H1 (cell line): ENCODE measurements at places on chromosomes 5 and 9. TPM values are rescaled to one million over a fixed set of nuclear protein-coding genes. Genes with fewer than 3 reads are reported as not detected.

DNA sequence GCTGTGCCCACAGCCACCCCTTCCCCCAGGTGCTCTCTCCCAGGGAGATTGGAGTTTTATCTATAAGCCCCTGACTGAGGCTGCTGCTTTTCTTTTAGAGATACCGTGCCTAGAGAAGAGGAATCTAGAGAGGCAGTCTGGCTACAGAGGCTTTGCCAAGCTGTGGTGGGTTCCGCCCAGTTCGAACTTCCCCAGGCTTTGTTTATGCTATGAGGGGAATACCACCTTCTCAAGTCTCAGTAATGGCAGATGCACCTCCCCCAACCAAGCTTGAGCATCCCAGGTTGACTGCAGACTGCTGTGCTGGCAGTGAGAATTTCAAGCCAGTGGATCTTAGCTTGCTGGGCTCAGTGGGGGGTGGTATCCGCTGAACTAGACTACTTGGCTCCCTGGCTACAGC is 157.4 kb downstream of the CAAP1 start:
- DNase-seq, result no peak

DNA sequence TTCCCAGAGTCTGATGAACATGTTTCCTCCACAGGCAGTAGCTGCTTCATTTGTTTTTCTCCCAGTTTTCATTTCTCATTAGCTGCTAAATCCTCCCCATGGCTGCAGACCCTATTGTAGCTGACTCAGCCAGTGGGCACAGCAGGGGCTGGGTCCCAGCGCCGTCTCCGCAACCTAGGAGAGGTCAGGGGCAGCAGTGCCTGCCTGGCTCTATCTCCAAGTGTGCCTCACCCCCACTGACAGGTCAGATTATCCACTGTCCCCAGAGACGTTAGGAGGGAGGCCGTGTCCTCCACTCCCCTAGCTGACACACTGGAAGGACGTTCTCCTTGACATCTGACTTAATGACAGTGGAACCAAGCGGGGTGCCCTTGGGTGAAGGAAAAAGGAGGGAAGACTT is 31.1 kb downstream of the KCNIP1 start:
- no peak for DNase-seq

DNA sequence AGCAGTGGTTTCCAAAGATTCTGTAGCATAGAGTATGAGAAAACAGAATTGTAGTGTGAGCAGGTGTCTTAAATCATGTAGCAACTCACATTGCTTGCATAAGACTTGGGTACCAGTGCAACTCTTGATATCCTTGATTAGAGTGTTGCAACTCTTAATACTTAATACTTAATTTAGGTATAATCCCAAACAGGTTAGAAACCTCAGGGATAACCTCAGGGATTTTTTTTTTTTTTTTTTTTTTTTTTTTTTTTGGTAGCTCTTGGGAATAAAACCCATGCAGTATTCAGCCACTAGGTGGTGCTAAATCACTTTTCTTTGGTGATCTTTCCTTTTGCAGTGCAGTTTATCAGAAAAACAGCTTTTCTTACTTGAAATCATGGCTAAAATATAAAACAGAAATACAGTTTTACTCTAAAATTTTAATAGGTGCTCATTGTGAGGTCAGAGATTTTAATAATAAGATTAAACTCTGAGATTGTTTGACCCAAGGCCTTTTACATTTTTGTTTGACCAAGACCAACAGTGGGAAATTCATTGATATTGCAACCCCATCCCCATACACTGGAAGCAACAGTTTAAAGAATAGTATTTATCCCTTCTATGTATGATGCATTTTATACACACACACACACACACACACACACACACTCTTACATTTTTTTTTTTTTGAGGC is 55.3 kb downstream of the ERAP1 start:
- DNase-seq, result no peak

DNA sequence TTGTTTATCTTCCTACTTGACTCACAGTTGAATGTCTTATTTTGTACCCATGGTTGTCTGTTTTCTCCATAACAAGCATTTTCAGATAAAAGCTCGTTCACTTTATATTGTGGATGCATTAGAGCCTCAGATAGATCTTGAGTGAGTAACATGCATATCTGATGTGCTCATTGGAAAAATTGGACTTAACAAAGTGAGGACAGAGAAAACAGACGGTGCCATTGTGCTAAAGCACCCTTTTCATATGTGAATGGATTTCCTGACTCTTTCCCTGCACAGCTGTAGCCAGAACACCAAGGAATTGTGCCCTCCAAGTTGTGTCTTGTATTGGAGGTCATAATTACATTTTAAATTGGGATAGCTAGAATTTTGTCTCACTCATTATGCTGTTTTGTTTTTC is 325.8 kb upstream of the MEF2C start:
- no peak for DNase-seq

GRCh38 chr5:36861871-36862270 is 14.7 kb upstream of the NIPBL start:
- DNase-seq, result no peak

- no peak for DNase-seq
Observed at GRCh38 chr5:172904643-172905345, 54.4 kb upstream of the RPL26L1 start.

DNA sequence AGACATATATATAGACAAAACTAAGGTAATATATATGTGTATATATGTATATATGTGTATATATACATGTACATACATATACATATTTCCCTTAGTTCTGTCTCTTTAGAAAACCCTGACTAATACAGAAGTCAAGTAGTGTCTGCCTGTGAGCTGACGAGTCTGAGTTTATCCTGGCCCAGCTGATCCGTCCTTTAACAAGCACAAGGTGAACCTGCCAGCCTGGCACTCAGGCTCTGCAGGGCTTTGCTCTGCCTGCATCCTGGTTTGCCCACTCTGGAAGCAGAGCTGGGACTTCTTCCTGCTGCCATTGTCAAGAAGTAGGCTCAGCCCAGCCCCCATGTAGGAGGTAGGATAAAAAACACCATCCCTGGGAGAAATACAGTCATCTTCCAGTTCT is 388.0 kb downstream of the ICE1 start:
- no peak for DNase-seq

DNA sequence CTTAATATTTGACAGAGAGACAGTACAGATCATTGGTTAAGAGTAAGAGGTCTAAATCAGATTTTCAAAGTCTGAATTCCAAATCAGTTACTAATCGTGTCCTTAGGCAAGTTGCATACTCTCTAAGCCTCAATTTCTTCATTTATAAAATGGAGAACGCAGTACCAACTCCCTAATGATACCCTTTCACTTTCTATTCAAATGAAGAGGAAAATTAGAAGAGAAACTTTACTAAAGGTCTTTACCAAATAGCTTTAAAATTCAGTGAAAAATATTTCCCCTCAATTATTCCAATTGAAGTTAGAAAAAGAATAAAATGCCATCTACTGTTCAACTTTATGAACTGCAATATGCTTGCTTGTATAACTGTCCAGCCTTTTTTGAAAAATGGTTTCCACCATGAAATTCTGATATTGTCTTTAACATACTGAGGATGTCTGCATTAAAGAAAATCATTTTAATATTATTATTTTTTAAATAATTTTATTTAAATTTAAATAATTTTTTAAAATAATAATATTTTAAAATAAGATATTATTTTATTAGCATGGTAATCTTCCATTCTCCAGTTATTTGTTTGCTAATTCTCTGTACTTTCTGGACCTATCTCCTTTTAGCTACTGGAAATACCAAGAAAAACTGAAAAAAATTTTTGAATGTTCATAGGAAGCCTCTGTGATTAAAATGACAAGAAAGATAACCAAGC is 36.0 kb downstream of the POC5 start:
- DNase-seq, result no peak

DNA sequence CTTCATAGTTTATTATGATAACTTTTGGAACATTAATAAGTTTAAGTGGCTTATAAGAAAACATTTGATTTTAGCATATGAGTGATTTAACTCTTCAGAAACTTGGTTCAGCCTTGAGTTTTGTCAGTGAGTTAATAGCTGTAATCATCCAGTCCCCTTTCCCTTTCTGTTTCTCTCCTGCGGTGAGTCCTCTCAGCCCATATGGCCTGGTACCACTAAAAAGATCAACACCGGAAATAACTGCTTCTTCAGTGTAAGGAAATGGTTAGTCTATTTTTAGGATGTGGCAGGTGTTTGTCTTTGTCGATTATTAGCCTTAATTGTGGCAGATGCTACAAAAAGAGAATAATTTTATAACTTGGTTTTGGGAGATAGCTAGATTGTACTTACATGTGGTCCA is 120.2 kb upstream of the GRHPR start:
- no peak for DNase-seq

Gene NCS1
- polyA plus RNA-seq, result 32.1 and 34.7 TPM in 2 replicates

Gene PLK2
- polyA plus RNA-seq, result 5.8 and 10.8 TPM in 2 replicates

Gene HAPLN1
- polyA plus RNA-seq, result 0.33 and 0.56 TPM in 2 replicates
